Activated naive CD8-positive, alpha-beta T cell treated with anti-CD3 and anti-CD28 coated beads for 36 hours (primary cell): ENCODE measurements at places on chromosomes 5 and 9.

DNA sequence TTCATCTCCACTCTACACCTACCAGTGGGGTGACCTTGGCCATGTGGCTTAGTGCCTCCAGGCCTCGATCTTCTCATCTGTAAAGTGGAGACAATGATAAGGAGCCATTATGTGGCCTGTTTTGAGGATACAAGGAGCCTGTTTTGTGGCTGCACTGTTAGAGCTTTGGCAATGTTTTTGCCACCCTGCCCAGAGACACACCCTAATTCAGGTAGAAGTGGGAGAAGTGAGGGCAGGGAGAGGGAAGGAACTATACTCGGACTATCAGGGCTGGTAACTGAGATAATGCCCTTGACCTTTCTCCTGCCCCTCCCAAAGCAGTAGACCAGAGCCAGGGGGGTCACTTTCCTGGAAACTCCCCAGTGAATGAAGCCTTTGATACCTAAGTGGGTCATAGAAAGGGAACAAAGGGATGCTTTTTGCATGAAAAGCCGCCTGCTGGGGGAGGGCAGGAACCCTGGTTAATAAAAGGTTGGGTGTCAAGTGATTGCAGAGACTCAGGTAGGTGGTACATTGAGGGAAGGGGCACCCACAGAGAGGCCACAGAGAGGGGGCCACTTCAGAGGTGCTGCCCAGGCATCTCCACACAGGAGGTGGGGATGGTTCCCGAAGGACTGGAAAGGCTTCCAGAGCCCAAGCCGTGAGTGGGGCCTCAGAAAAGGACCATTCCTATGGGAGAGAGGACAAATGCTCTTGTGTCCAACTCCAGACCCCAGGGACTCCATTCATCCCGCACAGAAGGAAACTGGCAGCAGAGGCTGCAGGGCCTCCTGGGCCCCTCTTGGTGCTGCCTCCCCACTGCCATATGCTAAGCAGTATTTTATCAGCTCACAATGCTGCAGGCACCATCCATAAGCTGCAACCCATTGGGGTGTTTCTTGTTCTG lies 42.3 kb upstream of the VDAC1 start:
- DNase-seq: no peak

DNA sequence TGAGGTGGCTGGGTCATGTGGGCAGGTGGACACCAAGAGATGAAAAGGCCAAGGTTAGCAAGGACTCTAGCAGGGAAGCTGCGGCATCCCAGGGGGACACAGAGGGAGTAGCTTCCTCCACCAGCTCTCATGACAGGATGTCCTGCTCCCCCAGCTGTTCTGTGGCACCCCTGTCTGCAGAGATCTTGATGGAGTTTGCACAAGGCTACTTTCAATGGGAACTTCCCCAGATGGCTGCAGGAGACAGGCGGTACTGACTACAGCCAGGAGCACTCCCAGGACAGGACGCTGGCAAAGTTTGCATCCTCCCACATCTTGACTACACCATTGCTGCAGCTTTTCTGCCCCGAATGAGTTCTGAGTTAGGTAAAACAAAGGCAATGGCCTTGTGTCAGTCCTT lies 312.8 kb downstream of the TLE4 start:
- no peak for DNase-seq

GRCh38 chr5:1363160-1363559 lies 18.3 kb upstream of the CLPTM1L start:
- no peak for DNase-seq

DNA sequence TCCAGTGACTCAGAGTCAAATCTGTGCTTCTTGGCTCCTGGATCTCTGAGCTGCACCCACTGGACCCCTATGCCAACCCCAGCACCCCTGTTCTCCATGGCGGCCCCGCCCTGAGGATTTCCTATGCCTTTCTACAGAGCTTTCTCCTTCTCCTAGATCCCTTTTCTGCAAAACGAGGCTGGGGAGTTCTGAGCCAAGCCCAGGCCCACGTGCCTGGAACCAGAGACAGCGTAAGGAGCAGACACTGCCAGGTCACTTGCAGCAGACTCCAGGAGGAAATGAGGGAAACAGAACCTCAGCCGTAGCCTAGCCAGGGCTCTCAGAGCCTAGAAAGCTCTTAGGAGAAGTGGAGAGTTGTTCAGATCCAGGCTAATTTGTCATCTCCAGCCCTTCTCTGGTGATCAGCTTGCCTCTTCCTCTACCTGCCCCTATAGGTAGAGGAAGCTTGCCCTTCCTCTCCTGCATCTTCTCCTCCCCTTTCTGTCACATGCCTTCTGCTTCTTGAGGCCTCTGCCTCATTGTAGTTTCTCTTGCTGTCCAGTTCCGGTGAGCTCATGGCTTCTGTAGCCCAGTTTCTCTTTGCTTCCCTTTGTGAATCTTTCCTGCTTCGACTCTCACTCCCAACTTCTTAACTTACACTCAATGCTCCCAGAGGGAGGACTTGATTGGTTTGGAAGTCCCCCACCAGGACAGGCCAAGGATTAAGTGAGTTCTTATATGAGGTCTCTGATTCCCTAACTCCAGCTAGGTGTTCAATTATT lies 163.4 kb downstream of the RGS3 start:
- no peak for DNase-seq
